Amygdala (tissue), 56 donors: ENCODE measurements at places on chromosomes 2 and 18.

GRCh38 chr18:10898417-10898974 is 250.9 kb downstream of the PIEZO2 start:
- DNase-seq: no peak

GRCh38 chr2:27150639-27151230 is 1.9 kb downstream of the TCF23 start:
- DNase-seq: no peak

DNA sequence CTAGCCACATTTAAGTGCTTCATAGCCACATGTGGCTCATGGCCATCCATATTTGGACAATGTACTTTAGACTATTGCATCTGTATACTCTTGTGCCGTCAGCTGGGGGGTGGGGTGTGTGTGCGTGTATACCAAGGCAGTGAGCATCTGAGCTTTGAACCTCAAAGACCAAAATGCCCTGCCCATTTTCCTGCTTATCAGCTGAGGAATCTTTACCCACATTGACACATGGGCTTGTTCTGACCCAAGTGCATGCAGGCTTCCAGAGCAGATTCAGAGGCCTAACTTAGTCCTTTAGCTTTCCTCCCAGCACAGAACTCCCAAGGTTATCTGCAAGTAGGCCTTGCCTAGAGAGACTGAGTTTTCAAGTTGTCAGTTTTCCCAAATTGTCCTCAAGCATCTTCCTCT is 11.1 kb upstream of the MOCOS start:
- DNase-seq: no peak

DNA sequence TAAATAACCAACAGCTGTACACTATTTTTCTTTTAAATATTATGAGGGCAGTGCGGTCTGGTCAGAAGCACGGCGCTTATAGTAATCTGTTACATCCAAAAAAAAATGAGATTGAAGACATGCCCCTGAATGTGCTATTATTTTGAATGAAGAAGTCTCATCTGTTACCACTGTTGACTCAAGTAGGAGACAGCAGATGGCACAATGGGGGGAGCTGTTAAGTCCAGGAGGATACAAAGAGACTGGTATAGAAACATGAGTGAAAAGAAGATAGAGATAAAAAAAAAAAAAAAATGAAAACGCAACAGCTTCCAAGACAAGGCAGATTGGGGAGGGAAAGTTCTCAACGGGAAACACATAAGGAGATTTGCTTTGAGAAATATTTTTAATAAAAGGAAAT is 425.5 kb upstream of the PKDCC start:
- no peak for DNase-seq

GRCh38 chr2:218748741-218749441 is 33.1 kb upstream of the CYP27A1 start:
- DNase-seq: no peak

- DNase-seq: no peak
Observed at GRCh38 chr18:76255070-76255683, 239.9 kb downstream of the ZNF516 start.

- DNase-seq: no peak
Observed at GRCh38 chr2:75525434-75526310, 35.1 kb downstream of the EVA1A start.

DNA sequence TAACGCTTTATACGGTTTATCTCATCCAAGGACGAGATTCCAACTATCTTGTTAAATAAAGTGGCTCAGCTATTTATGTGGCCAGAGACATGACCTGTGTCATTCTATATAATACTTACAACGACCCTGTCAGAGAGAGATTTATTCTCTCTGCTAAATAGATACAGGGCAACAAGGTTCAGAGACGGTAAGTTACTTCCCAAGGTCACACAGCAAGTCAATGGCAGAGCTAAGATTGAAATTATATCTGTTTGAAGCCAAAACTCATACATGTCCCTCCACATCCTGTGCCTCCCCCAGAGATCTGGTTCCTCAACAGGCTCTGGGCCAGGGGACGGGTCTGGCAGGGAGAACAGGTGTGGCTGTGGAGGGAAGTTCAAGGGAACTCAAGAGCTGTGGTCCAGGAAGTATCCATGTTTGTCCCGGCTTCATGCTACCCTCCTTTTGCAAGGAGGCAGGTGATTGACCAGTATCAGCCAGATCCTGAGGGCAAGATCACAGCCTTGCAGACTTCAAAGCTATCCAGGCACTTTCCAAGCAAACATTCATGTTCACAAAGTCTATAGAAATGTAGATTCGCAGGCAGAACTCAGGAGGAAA is 99.8 kb downstream of the CAPN13 start:
- no peak for DNase-seq

DNA sequence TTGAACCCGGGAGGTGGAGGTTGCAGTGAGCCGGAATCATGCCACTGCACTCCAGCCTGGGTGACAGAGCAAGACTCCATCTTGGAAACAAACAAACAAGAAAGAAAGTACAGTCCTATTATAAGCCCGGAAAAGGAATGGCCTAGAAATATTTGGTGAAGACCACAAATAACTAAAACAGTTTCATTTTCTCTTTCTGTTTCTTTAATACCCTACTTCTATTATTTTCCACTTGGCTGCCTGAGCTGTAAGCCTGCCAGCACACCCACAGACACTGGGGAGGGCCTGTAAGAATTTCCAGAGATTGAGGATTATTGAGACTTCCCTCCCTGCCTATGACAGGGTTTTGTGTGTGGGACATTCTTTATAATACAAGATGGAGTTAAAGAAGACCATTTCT is 188.0 kb upstream of the DCC start:
- no peak for DNase-seq

- DNase-seq: no peak
Observed at GRCh38 chr2:201313362-201313761, 43.8 kb downstream of the FLACC1 start.

DNA sequence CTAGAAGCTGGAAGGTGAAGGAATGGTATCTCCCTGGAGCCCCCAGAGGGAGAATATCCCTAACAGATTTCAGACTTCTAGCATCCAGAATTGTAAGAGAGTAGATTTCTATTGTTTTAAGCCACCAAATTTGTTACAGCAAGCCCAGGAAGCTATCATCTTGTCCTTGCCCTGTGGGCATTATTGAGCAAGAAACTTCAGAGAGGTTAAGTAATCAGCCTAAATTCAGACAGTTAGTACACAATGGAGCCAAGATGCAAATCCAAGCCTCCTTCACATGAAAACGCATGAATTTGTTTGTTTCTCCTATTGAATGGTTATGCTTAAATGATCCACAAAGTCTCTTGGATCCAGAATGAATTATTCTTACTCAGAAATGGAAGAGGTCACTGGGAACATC is 55.2 kb upstream of the TRIB2 start:
- DNase-seq: no peak

DNA sequence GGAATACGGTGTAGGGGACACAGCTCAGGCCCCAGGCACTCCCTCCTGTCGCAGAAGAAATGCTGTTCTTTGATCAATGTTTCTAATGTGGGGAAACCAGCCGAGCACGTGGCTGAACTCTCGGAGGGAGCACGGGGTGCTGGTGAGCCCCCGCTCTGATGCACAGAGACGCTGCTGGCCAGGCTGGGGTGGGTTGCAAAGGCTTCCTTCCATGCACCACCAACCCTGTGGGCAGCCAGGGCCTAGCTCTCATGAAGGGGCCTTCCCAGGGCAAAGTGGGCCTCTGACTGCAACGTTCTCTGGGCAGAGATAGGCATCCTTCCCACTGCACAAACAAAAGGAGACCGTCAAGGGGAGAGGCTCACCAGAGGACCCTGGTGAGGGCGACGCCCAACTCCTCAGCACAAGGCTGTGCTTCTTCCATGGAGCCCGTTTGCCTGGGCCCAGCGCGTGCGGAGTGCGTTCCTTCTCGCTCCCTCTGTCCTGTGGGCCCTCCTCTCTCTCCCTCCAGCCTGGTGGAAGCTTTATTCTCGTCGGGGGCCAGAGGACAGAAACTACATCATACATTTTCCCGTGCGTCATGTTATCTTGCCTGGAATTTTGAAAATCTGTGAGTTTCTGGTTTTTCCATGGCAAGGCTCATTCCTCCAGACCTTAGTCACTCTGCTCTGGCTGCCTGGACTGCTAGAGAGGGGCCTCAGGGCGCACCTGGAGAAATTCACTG is 61.1 kb upstream of the SP3 start:
- DNase-seq: no peak

GRCh38 chr2:36477746-36478145 is 120.2 kb downstream of the FEZ2 start:
- DNase-seq: no peak

DNA sequence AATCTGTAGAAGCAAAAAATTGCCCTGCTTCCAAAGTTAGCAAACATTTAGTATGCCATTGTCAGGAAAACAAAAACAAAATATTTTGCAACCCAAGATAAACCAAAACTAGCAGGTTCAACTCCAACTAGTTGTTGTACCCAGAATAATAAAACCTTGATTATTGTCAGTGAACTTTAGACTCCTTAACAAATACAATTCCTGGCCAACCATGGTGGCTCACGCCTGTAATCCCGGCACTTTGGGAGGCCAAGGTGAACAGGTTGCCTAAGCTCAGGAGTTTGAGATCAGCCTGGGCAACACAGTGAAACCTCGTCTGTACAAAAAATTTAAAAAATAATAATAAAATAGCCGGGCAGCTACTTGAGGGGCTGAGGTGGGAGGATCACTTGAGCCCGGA is 87.5 kb upstream of the MSH2 start:
- DNase-seq: no peak

DNA sequence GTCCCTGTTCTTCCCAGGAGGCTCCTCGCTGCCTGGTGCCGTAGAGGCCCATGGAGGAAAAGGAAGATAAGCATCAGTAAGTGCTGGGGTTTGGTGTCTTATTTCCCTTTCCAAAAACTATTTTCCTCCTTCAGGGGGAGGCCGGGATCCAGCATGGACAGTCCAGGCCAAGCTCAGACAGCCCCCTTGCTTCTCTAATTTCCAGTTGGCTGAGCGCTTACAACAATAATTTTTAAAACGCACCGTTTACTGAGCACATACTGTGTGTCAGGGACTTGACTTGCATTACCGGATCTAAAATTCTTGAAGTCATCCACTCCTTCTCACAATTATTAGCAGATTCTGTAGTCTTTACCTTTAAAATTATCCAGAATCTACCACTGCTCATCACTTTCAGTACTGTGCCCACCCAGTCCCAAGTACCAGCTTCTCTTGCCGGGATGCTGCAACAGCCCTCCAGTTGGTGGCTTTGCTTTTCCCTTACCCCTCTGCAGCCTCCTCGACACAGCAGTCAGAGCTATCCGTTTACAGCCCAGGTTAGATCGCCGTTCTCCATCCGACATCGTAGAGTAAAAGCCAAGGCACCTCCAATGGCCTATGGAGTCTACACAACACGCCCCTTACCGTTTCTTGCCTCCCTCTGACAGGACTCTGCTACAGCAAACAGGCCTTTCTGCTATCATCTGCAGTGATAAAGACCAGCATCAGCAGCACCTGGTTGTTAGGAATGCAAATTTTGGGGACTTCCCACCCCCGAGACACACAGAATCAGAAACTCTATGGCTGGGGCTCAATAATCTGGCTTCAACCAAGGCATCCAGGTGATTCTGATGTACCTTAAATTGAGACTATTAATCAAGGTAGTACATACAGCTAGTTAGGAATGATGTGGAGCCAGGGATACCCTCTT is 75.2 kb upstream of the TSPYL6 start:
- no peak for DNase-seq

- DNase-seq: no peak
Observed at GRCh38 chr2:107809835-107810234, 16.9 kb upstream of the RGPD4 start.

DNA sequence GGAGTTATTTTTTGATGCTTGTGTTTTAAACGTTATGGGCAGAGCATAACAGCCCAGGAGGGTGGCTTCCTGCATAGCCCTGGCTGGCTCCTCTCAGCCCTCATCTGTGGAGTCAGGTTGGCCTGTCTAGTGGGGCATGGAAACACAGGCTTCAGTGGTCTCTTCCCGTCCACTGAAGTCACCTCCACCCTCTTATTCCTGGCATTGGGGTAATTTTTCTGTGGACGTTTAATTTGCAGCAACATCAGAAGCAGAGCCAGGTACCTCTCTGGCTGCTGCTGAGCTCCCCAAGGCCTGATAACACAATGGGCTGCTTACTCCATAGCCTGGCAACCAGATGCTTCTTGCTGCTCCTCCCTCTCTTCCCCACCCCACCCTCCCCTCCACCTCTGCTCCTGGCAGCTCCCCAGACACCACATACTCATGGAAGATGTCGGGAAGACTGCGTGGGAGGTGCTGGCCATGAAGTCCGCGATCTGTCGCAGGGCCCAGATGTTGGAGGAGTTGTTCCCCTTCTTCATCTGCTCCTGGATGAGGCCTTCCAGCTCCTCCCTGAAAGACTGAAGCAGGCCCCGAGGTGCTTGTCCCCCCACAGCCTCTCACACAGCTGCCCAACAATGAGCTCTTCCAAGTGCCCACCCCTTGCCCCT is 64.0 kb downstream of the ADD2 start:
- no peak for DNase-seq

- DNase-seq: no peak
Observed at GRCh38 chr2:63001576-63001975, 49.1 kb upstream of the OTX1 start.

DNA sequence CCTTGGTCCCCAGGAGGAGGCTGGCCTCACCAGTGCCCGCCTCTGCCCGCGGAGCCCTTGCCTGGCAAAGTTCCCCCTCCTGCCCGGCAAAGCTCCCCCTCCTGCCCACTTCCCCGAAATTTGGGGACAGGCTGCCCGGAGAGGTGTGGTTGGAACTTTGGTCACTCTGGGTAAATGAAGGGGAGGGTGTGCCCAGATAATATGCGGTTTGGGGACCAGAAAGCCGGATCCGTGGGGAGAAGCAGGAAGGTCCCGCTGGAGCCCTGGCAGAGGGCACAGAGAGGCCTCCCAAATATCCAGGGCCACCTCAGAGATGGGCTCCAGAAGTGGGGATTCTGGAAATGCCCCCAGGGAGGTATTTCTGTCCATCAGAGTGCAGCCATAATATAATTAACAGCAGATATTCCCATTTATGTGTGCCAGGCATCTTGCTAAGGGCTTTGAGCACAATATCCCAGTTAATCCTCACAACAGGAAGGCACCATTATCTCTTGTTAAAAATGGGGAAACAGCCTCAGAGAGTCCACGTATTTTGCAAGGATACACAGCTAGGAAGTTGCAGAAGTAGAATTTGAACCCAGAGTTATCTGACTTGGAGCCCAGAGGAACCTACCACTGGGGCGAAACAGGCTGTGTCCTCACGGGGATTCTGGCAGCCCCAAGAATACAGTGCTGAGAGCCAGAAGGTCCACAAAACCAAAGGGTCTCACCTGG is 914 bp downstream of the STEAP3 start:
- DNase-seq: no peak
